ENCODE measurements at places on chromosomes 11 and 22.

DNA sequence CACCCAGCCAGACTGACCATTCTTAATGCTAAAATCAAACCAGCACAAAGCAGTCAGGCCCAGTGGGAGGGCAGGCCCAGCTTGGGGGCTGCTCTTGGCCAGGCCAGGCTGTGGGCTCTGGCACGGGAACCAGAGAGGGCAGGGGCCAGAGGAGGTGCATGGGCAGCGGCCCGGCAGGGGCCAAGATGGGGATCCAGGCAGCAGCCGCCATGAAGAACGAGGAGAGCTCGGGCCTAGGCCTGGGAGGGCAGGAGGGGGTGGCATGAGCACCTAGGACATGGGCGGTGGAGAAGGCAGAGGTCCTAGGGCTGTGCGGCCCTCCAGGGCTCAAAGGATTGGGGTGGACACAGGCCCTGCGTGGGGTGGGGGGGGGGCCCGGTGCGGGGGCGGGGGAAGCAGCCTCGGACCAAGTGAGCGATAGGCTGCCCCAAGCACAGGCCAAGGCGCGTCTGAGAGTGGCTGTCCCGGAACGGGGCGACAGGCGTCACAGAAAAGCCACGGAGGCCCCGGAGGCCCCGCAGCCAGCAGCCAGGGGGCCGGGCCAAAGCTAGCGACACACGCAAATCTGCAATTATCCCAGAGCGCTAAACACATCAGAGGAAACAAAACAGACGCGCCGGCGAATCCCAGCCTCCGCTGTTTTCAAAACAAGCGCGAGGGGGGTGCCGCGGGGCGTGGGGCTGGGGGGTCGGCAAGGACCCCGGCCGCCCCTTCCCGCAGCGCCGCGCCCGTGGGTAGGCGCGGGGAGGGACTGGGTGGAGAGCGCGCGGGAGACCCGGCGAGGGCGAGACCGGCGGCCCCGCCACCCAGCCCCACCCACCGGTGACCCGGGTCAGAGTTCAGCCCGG is 8.3 kb downstream of the PLXNB2 start:
- DNase-seq = no peak

- DNase-seq = no peak
Observed at GRCh38 chr11:61353131-61354067, 8.3 kb downstream of the CYB561A3 start.

GRCh38 chr11:19370100-19370861 is 129.5 kb upstream of the E2F8 start:
- DNase-seq = no peak

- no peak for DNase-seq
Observed at GRCh38 chr11:19419808-19420207, 179.1 kb upstream of the E2F8 start.

DNA sequence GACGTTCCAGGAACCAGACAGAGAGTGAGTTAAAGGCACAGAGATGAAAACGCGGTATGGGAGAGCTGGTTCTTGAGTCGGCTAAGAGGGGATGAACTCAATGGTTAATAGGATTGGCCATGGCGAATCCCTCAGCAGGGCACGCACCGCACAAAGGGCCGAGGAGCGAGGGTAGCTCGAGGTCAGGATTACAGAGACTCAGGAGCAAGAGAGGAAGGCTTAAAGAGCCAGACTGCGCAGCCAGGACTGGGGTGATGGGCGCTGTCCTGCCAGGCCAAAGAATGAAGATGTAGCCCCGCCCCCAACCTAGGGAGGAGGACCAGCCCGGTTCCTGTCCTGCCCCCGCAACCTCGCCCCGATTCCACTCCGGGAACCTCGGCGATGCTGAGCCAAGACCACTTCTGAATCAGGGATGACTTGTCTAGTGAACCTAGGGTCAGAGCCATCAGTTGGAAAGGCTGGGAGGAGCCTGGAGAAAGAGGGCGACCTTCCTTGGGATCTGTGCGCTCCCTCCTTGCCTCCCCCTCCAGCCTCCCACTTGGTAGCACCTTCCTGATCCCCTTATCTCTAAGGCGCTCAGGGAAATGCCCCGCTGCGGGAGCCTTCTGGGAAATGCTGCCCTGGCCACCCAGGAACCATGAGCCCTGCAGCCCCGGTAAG is at the start of gene PLEKHB1:
Gene PLEKHB1, plus strand, starts transcription at position 610 of the 660 bp plus-strand sequence. Its CDS starts 28 bp downstream, at position 638.
- no peak for DNase-seq

DNA sequence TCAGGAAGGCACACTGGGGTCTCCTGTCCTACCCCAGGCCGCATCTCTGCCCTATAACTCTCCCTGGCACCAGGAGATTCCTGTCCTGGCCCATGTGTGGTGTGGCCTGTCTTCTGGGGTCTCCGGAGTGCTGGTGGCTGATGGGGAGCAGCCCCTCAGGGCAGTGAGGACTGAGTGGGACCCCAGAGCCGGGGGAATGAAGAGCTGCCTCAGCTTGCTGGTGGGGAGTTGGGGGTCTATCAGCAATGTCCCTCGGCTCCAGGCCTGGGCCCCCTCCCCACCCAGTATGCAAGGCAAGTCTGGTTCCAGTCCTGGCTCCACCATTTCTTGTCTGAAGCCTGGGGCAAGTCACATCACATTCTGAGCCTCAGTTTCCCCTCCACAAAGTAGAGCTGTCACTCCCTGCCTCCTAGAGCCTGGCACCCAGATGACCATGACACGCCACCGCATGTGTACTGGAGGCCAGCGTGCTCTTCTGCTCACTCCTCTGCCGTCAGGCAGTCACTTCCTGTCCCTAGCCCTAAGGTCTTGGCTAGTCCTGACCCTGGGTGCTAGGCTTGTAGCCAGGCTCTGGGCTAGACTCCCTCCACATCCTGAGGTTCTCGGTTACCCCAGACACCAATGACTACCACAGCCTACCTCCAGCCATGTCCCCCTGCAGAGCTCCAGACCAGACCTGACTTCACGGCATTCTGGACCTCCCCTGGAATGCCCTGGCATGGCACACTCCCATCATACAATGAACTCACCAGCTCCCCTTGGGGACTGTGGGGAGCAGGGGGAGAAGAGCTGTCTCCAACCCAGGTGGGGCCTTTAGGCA is 12.8 kb downstream of the ARAP1 start:
- no peak for DNase-seq

DNA sequence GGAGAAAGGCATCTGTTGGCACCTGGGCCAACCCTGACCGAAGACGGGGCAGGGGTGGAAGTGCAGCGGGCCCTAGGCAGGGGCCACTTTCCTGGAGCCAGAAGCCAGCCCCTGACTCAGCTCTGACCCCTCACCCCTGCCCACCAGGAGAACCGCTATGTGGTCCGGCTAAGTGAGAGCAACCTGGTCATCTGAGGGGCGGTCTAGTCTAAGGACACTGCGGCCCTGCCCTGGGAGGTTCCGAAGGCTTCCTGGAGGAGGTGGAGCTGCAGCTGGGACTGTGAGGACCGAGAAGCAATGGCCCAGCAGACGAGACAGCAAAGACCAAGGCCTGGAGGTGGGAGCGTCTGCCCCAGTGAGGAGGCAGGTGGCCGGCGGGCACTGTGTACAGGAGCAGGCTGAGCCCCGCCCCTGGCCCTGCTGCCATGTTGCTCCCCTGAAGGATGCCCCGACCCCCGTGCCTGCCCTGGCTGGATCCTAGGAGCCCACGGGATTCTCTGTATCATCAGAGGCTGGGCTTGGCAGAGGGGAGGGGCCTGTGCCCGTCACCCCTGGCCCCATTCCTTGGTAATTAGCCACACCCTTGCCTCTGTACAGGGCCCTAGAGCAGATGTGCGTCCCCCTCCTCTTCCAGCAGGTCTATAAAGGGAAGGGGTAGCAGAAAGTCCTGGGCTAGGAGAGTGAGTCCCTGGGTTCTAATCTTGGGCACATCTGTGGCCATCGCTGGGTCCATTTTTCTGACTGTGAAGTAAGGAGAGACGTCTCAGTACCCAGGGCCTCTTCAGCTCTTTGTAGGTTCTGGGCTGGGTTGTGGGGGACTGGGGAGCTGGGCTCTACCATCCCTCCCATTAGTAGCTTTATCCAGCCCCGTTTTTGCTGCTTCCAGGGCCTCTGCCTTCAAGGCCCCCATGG is 19.4 kb downstream of the RELT start:
- DNase-seq = no peak

DNA sequence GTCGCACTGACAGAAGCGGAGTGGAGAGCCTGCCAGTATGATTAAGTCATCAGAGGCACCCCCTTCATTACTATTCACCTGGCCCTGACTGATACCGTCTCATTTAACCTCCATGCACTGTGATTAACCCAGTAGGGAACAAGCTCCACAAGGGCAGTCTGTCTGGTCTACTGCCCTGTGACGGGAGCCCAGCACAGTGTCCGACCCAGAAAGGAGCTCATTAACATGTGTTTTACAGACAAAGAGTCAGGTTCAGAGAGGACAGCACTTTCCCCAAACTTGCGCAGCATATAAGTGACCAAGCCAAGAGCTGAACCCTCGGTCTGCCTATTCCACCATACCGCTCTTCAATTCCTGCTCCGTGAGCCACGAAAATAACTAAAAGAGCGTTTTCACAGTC is 129.5 kb downstream of the RRAS2 start:
- no peak for DNase-seq

DNA sequence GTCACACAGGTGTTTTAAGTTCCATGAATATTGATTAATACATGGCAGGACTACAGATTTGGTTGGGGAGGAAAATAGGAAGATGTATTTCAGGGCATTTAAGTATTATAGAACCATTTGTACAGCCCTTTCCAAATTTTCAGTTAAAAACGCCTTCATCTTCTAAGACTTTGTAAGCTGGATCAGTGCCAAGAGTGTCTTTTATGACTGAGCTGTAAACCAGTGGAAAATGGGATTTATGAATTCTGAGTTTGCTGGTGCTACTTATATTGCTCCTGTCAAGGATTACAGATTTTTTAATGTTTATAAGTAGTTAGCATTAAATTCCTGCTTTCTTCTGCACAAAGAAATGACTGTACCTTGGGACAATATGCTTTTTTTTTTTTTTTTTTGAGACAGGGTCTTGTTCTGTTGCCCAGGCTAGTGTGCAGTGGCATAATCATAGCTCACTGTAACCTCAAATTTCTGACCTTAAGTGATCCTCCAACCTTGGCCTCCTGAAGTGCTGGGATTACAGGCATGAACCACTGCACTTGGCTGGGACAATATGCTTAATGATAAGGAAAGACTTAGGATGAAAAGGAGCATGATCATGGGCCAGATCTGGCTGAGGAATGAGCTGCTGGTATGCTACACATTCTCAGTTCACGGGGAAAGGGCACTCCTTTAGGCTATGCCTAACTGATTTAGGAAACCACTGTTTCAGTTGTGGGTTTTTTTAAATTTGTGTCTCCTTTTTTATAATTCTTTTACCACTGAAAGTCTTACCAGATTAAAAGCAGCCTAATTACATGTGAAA is 113.6 kb upstream of the MTNR1B start:
- no peak for DNase-seq
